Progenitor cell of endocrine pancreas (in vitro differentiated cells): ENCODE measurements at places on chromosomes 16 and 17.

DNA sequence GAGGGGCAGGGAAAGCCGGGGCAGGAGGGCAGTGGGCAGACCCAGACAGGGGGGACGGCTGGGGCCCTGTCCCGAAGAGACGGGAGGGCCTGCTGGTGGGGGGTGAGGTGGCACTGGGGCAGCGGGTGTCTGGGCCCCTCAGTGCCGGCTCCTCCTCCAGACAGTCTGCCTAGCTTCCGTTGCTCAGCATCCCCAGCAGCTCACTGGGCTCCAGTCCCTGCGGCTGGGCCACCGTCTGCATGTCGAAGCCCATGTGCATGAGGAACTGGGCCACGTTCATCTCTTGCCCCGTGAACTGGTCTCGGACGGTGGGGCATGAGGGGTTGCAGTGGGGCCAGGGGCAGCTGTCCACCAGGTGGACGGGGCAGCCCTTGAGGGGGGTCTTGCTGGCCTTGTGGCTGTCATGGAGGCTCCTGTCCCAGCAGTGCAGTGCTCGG, 5.8 kb upstream of the MYADML2 start:
- no peak for DNase-seq

DNA sequence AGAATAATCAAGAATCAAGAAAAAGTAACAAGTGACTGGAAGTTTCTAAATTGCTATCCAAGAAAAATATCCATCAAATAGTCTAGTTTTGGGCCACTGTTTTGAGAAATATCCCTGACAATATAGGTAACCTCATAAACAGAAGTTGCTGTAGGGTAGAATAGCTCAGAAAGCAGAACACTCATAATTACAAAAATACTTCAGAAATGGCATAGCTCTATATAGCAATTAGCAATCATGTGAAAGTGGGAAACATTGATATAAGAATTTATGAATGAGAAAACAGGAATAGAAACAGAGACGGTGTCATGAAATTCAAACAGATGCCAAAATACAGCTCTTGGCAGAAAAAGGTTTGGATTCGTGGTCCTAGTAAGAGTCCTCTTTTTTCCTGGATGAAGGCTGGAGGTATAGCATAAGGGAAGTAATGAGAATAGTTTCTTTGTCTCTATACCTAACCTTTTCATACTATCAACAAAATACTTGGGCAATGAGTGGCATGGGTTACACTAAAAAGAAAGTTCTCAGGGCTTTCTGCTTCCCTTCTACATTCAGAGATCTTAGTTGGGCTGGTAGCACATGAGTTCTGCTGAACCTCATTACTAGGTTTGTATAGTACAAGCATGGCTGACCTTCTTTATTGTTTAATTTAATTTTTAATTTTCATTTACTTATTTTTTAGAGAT, 33.5 kb downstream of the SPAG9 start:
- DNase-seq, result no peak

- no peak for DNase-seq
Measured at GRCh38 chr16:12539185-12539929, 264.3 kb downstream of the CPPED1 start.

DNA sequence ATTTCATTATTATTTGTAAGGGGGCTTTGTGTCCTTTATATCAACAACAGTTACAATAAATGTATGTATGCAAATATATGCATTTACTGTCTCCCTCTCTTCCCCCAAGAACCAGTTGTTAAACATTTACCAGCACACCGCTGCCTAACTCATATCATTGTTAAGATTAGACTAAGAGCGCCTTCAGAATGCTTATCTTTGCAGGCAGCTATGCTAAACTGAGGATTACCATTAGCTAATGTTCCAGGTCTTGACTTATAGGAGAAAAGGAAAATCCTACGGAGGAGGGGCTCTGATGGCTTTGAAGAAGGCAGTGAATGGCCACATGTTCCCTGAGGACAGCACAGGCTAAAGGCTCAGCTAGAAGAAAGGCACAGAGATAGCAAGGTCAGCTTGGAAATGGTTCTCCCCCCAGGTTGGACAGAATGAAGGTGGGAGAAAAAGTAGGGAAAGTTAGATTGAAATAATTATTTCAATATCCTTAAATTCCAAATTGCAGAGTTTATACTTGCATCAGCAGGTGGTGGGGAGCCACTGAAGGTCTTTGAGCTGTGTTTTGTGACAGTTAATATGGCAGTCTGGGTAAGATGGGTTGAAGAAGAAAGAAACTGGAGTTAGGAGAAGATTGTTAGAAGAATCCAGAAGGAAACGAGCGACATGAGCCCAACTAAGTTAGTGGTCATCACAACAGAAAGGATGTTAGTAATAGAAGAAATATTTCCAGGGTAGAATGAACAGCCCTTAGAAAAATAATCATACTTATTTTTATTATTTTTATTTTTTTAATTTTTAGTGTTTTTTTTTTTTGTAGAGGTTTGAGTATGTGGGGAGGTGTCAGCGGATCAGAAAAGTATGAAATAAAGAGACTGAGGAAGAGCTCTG, 87.0 kb upstream of the MAF start:
- DNase-seq, result no peak

DNA sequence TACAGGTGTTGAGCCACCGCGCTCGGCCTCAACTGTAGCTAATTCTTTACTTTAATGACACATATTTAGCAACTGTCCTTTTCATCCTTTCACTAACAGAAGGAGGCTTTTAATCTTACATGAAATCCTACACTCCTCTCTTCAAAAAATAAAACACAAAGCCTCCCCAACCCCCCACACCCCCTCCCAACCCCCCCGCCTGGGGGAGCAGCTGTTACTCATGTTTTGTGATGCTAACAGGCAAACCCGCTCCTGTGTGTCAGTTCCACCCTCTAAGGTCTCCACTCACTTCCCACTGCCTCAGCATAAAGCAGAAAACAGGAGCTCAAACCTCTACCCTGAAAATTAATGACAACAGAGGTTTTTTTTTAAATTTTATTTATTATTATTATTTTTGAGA, 55.4 kb upstream of the SLC25A19 start:
- DNase-seq, result no peak

- peak; percentile 84 for DNase-seq
Measured at GRCh38 chr17:74430706-74431567, 951 bp upstream of the GPRC5C start.

DNA sequence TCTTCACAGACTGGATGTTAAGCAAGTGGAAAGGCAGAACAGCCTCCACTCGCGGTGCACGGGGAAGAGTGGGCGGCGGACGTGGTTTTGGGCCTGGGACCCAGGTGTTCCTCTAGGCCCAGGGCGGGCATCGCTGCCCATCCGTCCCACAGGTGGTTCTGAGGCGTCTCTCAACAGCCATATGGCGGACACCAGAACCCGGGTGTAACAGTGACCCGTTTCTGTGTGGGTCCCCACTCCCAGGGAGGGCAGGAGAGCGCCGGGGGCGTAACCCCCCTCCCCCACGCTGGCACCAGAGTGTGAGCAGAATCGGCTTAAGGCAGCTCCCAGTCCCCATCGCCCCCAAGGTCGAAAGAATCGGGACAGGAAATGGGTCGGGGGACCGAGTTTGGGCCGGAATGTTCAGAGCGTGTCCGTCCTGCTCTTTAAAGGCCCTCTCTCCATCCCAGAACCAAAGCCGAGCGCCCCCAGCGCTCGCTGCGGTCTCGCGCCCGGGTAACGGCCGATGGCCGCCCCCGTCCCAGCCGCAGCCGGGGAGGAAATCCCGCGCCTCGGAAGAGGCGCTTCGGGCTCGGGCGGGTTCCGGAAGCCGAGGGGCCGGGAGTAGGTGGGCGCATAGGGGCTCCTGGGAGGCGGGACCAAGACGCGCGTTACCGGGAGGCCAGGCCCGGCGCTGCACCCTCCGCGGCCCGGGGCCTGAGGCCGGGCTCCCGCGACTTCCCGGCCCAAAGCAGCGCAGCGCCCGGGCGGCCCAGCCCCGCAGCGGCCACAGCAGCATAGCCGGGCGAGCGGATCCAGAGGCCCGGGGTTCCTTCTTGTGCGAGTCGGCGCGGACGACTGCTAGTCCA, at the start of gene TK2:
Gene TK2, minus strand, starts transcription at position 839 of the 848 bp plus-strand sequence. Its CDS starts 61 bp downstream, at position 778.
- DNase-seq, result peak; percentile 46

- DNase-seq, result no peak
Measured at GRCh38 chr17:45823598-45823997, 21.1 kb upstream of the SPPL2C start.

- DNase-seq, result no peak
Measured at GRCh38 chr16:19844945-19845641, 39.6 kb downstream of the GPRC5B start.

DNA sequence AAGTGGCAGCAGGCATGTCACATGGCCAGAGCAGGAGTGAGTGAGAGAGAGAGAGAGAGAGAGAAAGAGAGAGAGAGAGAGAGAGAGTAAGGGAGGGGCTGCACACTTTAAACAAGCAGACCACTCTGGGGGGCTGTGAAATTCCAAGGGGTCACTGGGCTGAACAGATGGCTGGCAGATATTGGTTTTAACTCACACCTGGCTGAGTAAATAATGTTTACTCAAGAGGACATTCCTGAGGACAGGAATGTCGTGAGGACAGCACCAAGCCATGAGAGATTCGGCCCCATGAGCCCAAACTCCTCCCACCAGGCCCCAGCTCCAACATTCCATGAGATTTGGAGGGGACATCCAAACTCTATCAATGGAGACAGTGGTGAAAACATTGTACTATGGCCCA, 269.7 kb downstream of the CBLN1 start:
- DNase-seq, result no peak

DNA sequence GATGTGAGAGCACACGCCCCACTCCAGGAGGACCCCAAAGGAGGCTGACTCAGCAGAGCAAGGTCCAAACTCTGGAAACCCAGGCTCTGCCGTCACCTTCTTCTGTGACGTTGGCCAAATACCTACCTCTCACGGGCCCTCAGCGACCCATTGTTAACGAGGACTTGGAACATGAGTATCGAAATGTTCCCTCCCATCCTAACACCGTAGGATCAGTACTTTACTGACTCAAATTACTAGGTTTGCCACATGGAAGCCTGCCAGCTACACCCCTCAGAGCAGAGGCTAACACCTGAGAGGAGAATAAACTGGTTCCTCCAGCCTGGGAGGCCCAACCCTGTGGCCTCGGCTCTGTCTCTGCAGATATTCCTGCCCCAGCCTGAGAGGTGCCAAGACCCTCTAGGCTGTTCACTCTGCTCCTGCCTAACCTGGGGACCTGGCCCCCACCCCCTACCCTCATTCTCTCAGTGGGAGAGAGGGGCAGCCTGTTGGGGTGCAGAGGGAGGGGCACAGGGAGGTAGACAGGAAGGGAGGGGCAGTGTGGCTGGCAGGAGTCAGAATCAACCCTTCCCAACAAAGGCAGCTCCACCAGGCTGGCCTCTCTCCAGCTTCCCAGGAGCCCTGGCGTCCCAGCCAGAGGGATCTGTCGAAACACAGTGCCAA, 4.4 kb downstream of the PITPNM3 start:
- DNase-seq, result no peak

DNA sequence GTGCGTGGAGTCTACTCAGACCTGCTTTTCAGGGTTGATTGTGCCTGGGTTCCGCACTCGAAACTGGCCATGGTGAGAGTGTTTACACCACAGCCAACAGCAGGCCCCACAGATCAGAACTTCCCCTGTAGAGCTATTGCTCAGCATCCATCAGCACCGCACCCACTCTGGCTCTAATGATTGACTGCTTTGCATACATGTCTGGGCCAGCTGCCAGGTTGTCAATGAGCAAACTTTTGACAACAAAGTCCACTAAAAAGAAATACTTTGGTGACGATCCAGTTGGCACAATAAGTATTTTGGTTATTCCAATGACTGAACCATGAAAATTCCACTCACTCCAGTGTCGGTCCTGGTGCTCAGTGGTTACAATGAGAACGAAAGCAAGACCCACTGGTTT, 190.7 kb downstream of the FOXL1 start:
- DNase-seq, result no peak

- peak; percentile 44 for DNase-seq
Measured at GRCh38 chr17:80124351-80124981, 22.5 kb downstream of the EIF4A3 start.

GRCh38 chr17:15462976-15463772, 4.2 kb downstream of the CDRT4 start:
- DNase-seq, result no peak

GRCh38 chr16:85047867-85048455, 20.4 kb downstream of the KIAA0513 start:
- DNase-seq, result no peak

GRCh38 chr17:68777243-68777855, 176.2 kb upstream of the FAM20A start:
- peak; percentile 26 for DNase-seq

- DNase-seq, result no peak
Measured at GRCh38 chr17:1648173-1648962, 1.3 kb downstream of the RILP start.

GRCh38 chr16:83266848-83267553, 540.8 kb upstream of the HSBP1 start:
- no peak for DNase-seq

DNA sequence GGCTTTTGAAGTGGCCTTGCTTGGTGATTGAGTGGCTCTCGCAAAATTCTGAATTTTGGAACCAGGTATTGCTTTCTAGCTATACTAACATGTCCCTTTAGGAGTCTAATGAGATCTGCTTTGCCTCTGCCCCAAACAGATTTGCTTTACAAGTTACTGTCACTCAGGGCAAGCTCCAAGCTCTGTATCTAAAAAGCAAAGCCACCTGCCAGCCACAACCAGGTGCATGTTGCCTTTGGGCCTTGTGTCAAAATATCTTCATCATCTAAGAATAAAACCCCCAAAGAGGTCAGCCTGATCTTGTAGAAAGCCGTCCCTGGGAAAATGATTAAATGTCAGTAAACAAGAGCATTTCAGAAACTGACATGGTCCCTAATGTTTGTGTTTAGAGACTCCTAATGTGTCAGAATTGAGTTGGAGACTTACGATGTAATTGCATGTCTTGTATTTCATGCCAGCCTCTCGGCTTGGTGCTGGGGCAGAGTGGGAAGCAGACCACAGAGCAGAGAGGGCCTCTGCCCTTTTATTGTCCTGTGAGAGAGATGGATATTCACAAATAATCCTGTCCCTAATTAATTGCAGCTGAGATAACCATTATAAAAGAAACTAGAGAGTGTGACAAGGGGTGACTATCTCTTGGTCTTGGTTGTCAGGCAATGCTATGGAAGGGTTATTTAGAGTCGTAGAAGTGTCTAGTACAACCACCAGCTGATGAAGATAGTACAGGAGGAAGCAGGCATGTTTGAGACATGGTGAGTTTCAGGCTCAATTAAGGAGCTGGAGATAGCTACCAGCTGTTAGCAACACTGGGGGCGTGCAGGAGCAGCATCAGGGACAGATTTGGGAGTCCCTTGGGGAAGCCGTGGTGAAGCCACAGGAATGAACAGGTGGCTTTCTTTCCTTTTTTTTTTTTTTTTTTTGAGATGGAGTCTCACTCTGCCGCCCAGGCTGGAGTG, 90.7 kb downstream of the PITPNC1 start:
- DNase-seq, result no peak

GRCh38 chr17:28544402-28545140, 7.9 kb downstream of the UNC119 start:
- DNase-seq, result no peak

- DNase-seq, result no peak
Measured at GRCh38 chr16:12767897-12768296, 35.8 kb downstream of the CPPED1 start.

DNA sequence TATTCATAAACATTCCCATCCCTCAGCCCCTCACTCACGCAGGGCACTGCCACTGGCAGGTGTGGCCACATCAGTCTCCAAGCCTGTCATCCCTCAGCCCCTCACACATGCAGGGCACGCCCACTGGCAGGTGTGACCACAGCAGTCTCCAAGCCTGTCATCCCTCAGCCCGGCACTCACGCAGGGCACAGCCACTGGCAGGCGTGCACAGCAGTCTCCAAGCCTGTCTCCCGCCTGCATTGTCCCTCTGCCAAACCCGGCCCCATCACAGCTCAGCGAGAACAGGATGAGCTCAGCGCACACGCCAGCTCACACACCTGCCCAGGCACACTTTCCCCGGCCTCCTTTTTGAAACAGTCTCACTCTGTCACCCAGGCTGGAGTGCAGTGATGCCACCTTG, 11.4 kb upstream of the KREMEN2 start:
- no peak for DNase-seq

GRCh38 chr16:68564382-68564985, 25.4 kb downstream of the ZFP90 start:
- DNase-seq, result no peak
